ENCODE measurements at places on chromosomes 3 and 15. TPM values are rescaled to one million over a fixed set of nuclear protein-coding genes. Genes with fewer than 3 reads are reported as not detected.

DNA sequence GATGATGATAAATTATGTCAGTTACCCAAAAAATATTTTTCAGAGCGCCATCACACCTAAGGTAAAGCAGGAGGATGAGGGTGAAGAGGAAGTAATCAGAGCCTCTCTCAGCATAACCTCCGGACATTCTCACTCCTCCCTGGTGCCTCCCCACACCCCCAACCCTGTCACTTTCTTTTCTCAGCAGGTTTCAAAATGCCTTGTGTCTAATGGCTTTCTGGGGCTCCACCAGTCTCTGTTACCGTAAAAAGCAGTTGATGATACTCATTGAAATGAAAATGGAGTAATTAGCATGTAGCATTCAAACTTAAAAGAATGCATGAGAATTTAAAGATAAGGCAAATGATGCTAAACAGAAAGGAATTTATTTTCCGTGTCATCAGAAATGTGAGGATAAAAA is 180.0 kb downstream of the ERC2 start:
- no peak for DNase-seq

GRCh38 chr15:37014137-37014536 is 86.2 kb downstream of the MEIS2 start:
- no peak for DNase-seq

DNA sequence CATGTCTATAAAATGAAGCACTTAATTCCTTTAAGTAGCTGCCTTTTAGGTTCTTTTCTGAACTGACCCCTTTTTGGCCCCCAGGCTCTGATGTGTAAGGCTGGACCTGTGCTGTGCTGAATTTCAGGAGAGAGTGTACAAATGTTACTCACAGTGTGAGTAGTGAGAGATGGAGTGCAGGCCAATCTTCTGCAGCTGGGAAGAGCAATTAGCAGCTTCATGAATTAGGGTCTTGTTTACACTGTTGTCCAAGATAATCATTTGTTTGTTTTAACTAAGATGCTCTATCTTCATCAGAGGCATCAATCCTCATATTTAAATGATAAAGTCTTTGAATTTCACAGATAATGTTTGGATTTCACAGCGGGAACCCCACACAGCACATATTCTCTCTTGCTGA is 19.4 kb downstream of the ARPP21 start:
- no peak for DNase-seq

- no peak for DNase-seq
Observed at GRCh38 chr3:14740983-14741382, 66.0 kb downstream of the C3orf20 start.

SENP7 gene
- total RNA-seq, result 41.3 TPM

LYSMD2 gene
- 6.5 TPM for total RNA-seq

- DNase-seq, result no peak
Observed at GRCh38 chr3:35439663-35440062, 199.7 kb upstream of the ARPP21 start.

ERC2 gene
- 2.0 TPM for total RNA-seq

- DNase-seq, result no peak
Observed at GRCh38 chr3:196232154-196232881, 16.0 kb downstream of the SLC51A start.

GRCh38 chr3:127622772-127623576 is 6.0 kb upstream of the PODXL2 start:
- no peak for DNase-seq

LRRC2 gene
- total RNA-seq, result 4.1 TPM

RETNLB gene
- not detected for total RNA-seq

- DNase-seq, result no peak
Observed at GRCh38 chr15:74131628-74132413, 1.4 kb downstream of the ISLR2 start.

DNA sequence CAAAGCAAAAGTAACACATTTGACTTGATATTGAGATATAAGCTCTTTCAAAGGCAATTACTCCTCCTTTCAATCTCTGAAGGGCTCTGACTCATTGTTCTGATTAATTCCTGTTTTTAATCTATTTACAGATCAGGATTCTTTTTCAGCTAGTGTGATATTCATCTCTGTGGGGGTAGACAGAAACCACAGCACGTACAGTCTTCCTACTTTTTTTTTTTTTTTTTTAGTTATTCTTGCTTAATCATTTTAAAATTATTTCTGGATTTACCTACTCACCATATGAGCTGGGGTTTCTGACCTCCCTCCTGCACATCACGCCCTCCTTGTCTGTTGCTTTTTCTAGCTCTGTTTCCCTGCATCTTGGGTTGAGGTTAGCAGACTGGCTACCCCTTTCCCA is 1.4 kb downstream of the CNTN3 start:
- no peak for DNase-seq

DNA sequence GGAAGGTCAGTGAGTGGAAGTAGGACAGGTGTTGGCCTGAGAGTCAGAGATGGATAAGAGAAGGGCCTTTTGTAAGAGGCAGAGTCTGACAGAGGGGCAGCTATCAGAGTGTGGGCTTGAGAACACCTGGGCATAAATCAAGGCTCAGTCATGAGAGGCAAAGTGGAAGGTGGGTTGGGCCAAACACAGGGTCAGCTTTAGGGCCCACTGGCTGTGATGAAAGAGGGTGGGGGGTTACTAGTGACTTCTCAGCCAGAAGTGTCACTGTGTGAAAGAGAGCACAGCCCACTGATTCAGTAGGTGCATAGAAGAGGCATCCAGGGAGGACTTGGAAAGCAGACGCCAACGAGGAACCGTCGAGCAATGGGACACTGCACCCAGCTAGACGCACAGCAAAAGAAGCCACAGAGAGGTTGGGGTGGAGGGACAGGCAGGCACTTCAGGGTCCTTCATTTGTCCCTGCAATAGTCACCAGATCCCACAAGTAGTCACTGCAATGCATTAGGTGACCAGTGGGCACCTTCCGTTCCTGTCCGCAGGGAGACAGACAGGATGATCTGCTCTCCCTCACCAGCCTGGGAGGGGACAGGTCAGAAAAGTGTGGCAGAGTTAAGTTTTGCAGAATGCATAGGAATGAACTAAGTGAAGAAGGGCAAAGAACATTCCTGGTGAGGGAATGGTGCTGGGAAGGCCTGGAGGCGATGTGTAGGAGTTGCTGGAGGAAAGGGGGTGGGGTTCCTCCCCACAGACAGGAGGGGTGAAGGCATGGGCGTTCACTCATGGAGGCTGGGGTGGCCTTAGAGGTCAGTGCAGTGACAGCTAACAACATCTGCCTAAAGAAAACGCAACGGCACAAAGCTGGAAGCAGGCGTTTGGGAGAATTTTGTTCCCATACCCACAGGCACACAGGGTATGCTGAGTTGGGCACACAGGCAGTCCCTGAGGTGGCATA is 36.3 kb downstream of the MESD start:
- DNase-seq, result no peak

DNA sequence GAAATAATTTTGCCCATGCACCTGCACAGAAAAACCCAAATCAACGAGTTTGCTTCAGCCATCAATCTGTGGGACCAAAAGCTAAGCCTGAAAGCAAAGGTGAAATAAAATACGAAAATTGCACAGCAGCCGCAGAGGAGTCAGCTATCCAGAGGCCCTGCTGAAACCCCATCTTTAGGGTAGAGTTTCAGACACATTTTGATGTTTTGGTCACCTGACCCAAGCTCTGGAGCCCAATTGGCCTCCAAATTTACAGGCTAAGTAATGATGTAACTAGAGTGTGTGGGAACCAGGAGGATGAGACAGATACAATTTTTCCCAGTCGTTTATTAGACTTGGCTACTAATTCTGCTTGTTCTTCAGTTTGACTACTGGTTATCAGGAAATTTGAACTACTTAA is 308.6 kb upstream of the ATP11B start:
- DNase-seq, result no peak

- peak; percentile 59 for DNase-seq
Observed at GRCh38 chr3:190131329-190131728, 10.6 kb upstream of the P3H2 start.

GRCh38 chr3:151171145-151171757 is 31.8 kb downstream of the GPR171 start:
- DNase-seq, result peak; percentile 60

CHRNA3 gene
- 0.13 TPM for total RNA-seq

SLC22A14 gene
- total RNA-seq, result 0.18 TPM

- DNase-seq, result peak; percentile 27
Observed at GRCh38 chr15:64044300-64045100, 1.8 kb downstream of the DAPK2 start.
